ENCODE measurements at places on chromosomes 6 and 20. TPM values are rescaled to one million over a fixed set of nuclear protein-coding genes. Genes with fewer than 3 reads are reported as not detected.

AKAP12 gene
- 38.0 TPM for total RNA-seq

NKAIN2 gene
- total RNA-seq, result 0.17 TPM

DNA sequence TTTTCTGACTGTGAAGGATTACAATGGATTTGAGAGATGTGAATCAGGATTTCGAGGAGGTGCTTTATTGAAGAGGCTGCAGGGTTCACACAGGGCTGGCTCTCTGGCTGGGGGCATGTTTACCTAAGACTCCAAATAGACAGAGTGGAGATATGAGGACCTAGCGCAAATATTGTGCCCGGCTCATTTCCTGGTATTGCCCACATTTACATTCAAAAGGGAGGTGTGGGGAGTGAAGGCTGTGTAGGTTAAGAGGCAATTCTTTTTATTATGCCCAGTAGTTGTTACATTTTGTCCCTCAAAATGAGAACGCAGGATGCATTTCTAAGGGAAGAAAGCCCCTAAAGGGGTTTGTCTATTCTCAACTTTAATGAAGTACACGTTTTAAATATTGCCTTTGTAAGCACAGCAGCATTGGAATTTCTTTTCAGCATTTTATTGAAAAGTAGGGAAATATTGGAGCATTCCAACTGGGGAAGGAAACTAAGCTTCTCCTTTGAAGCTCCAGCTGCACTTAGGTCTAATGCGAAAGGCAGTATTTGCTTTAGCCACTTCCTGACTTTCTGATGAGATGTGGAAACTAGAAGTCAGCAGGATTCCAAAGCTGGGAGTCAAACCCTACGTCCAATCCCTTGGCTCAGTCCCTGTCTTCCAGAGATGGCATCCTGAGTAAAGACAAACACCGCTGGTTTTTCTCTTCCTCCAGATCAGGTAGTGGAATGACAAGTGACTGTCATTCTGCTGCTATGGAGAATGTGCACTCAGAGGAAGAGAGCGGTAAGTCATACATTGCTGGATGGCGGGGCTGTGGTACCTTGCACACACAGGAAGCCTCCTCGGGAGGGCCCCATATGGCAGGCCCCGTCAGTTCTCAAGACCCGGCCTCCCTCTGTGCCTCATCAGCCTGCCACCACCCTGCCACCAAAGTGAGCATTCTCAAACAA, 70.7 kb downstream of the MYB start:
- no peak for DNase-seq

GRCh38 chr6:134029495-134030455, 22.6 kb downstream of the SLC2A12 start:
- peak; percentile 71 for DNase-seq

FAXC gene
- total RNA-seq, result 7.2 TPM

- peak; percentile 83 for DNase-seq
These were observed 2.2 kb downstream of the TFAP2A start for GRCh38 chr6:10412461-10413261.

SLA2 gene
- not detected for total RNA-seq

All from mammary epithelial cell (primary cell).